ENCODE measurements at places on chromosomes 6 and 20. TPM values are rescaled to one million over a fixed set of nuclear protein-coding genes. Genes with fewer than 3 reads are reported as not detected.
A peak's percentile ranks its signal among the peaks of the same experiment; 100 is the strongest.

GRCh38 chr6:119303164-119303887 is 46.2 kb downstream of the MAN1A1 start:
- no peak for DNase-seq

DNA sequence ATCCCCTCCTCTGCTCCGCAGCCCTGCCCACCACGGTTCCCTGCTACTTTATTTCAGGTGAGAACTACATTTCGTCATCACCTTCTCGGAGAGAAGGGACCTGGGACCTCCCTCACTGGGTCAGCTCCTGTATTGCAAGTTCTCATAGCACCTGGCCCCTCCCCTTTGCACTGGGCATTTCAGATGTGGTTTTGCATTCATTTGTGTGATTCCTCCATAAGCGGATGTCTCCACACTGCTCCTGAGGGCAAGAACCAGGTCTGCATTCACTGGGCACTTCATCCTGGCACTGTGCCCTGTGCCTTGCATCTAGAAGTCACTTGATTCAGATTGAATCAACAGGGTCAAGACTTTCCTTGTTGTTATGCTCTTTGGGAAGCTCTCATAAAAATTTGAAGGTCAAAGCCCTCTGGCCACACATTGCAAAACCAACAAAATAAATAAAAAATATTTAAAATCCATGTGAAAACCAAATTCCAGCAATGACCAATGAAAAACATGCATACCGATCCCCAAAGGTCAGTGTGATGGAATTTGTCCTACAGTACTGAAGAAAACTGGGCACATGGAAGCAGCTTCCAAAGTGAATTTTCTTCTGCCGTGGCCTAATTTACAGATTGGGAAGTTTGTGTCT is 89.1 kb upstream of the F13A1 start:
- no peak for DNase-seq

GRCh38 chr20:12827816-12828385 is 180.9 kb upstream of the SPTLC3 start:
- no peak for DNase-seq

REM1 gene
- polyA plus RNA-seq = not detected

DNA sequence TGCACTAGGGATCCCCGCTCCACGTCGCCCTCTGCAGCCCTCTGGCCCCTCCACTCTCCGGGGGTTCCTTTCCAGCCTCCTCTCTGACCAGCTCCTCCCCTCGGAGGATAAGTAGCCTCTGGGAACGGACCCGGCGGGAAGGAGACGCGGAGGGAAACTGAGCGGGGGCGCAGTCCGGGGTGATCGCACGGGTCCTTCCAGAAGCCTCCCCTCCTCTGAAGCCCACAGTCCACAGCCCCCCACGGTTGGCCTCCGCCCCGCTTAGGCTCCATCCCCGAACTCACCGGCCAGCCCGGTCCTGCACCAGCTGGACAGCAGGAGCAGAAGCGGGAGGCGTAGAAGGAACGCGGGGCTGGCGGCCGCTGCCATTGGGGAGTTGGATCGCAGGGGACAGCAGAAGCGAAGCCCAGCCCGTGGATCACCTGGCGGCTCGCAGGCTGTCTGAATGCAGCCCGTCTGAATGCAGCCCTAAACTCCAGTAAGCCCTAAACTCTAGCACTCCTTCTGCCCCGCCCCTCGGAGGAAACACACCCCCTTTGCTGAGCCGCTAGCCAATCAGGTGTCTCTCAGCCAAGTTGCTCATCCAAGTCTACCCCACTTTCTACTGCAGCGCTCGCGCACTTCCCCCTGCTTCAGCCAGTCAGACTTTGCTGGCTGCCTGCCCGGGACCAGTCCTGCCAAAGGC is at the start of gene RAET1G:
Gene RAET1G, minus strand, starts transcription at position 480 of the 685 bp plus-strand sequence. Its CDS starts 111 bp downstream, at position 369.
- peak; percentile 69 for DNase-seq

GRCh38 chr6:26302941-26303559 is 61.9 kb upstream of the BTN3A2 start:
- no peak for DNase-seq

GRCh38 chr6:149136273-149136912 is 181.1 kb upstream of the TAB2 start:
- DNase-seq = no peak

DNA sequence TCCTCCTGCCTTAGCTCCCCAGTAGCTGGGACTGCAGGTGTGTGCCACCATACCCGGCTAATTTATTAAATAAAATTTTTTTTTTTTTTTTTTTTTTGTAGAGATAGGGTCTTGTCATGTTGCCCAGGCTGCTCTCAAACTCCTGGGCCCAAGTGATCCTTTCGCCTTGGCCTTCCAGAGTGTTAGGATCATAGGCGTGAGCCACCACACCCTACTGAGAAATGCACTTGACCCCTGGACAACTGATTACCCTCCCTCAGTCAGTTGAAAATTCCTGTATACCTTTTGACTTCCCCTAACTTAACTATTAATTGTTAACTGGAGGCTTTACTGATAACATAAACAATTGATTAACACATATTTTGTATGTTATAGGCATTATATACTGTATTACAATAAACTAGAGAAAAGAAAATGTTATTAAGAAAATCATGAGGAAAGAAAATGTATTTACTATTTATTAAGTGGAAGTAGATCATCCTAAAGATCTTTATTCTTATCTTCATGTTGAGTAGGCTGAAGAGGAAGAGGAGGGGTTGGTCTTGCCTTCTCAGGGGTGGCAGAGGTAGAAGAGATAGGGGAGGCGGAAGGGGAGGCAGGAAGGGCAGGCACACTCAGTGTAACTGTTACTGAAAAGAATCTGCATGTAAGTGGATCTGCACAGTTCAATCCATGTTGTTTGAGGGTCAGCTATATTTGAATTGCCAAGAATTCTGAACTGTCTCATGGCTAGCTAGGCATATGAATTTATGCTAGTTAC is 104.3 kb downstream of the FARS2 start:
- DNase-seq = no peak

SLC17A3 gene
- polyA plus RNA-seq = not detected

DNA sequence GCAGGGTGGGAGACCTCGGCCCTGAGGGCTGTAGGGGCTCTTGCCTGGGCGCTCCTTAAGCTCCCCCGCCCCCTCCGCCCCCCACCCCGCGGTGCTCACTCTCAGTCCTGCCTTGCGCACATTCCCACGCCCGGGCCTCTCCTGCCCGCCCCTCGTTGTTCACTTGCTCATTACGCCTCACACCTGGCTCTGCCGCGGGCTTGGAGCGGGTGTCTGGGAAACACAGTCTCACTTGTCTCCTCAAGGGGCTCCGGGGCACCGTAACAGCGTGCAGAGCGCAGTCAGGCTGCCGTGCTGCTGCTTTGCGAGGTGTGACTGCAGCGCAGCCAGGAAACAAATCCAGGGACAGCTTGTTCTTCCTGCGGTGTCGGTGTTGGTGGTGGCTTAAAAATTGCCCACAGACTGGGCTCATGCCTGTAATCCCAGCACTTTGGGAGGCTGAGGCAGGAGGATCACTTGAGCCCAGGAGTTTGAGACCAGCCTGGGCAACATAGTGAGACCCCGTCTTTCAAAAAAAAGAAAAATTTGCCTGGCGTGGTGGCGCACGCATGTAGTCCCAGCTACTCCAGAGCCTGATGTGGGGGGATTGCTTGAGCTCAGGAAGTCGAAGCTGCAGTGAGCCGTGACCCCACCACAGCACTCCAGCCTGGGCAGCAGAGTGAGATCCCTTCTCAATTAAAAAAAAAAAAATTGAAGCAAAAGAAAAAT is 4.6 kb downstream of the NPBWR2 start:
- peak; percentile 21 for DNase-seq

GRCh38 chr6:137123078-137123477 is 50.4 kb downstream of the IL22RA2 start:
- no peak for DNase-seq

ACAT2 gene
- 38.8 TPM for polyA plus RNA-seq

PSMB8 gene
- 386 TPM for polyA plus RNA-seq

GRCh38 chr6:35258858-35259193 is 709 bp upstream of the ZNF76 start:
- no peak for DNase-seq

All from naive thymus-derived CD8-positive, alpha-beta T cell (primary cell).